ENCODE measurements at places on chromosomes 7 and 10. TPM values are rescaled to one million over a fixed set of nuclear protein-coding genes. Genes with fewer than 3 reads are reported as not detected.
A peak's percentile ranks its signal among the peaks of the same experiment; 100 is the strongest.

GRCh38 chr10:120802935-120803334 lies 48.2 kb upstream of the WDR11 start:
- no peak for DNase-seq

- no peak for DNase-seq
Observed at GRCh38 chr7:76217942-76218566, 16.4 kb downstream of the SRRM3 start.

Gene JCAD
- total RNA-seq = 0.05 TPM

DNA sequence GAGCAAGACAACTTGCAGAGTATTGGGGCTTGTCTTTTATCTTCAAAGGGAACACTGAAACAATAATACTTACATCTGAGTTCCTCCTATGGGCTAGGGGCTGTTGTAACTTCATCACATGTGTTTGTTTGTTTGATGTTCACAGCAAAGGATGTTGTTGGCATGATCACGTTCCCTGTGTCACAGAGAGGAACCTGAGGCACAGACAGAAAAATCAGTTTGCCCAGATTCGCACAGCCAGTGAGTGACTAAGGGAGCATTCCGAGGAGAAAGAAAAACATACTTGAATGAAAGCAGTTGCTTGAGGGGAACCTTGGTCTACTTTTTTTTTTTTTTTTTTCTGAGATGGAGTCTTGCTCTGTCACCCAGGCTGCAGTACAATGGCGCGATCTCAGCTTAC lies 87.2 kb upstream of the PFKP start:
- no peak for DNase-seq

Gene MINDY4
- 1.7 TPM for total RNA-seq

Gene DGKB
- total RNA-seq = not detected

- no peak for DNase-seq
Observed at GRCh38 chr7:155166673-155167370, 96.7 kb downstream of the HTR5A start.

Gene PDAP1
- 255 TPM for total RNA-seq

Gene BICC1
- total RNA-seq = not detected

Gene OR2A25
- not detected for total RNA-seq

Gene FOXI2
- total RNA-seq = not detected

Gene DNAJB6
- 107 TPM for total RNA-seq

DNA sequence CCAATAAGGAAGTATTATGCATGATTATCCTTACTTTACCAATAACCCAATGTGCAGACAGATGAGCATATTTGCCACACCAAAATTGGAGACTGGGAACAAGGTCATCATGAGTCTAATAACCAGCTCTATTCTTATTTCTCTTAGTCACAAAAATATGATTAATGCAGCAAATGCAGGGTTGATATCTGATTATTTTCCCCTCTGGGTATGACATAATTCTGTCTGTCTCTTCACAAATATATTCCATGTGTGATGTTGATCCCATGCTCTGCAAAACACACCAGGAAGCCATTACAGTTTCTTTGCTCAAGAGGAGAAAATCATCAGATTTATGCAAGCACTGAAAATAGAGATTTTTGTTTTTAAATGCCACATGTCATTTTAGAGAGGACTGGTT lies 196.5 kb upstream of the DGKB start:
- no peak for DNase-seq

GRCh38 chr7:43752411-43752810 lies 6.1 kb upstream of the BLVRA start:
- DNase-seq = no peak

DNA sequence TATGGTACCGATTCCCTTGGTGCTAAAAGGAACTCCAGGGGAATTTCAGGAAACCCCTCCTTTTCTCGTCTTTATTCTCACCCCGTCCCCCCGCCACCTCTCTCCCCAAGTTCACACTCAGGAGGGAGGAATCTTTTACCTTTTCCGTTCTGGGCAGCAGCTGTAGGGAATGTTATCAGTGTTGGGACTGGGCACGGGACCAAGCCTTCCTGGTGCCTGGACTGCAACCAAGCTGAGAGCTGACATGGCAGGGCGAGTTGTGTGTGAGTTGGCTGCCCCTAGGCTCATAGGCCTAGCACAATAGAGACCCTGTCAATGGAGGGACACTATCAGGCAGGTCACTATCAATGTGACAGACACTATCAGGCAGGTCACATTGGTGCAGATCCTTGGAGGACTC lies 121.4 kb downstream of the TCF7L2 start:
- DNase-seq = no peak

GRCh38 chr10:51186361-51186760 lies 112.1 kb downstream of the PRKG1 start:
- no peak for DNase-seq

DNA sequence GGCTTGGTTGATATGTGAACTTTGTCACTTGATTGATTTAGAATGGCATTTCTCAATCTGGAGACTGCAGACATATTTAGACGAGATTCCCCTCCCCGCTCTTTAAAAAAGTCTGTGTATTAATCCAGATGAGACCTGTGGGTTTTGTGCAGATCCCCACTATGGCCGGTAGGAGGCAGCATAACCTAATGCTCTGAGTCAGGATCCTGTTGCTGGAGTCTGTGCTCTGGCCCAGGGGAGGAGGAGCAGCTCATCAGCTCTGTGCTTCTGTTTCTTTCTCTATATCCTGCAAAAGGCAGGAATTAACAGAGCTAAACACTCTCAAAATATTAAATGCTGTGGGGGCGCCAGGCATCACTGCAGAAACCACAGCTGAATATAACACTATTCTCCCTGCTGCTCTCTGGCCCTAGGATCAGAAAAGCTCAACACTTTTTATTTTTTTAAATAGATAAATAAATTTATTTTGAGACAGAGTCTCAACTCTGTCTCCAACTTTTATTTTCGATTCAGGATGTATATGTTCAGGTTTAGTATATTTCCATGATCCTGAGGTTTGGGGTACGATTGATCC lies 23.9 kb upstream of the SEPHS1 start:
- DNase-seq = peak; percentile 52

- no peak for DNase-seq
Observed at GRCh38 chr7:22861576-22861975, 38.9 kb upstream of the TOMM7 start.

- DNase-seq = no peak
Observed at GRCh38 chr10:111079781-111080180, 3.0 kb downstream of the ADRA2A start.

DNA sequence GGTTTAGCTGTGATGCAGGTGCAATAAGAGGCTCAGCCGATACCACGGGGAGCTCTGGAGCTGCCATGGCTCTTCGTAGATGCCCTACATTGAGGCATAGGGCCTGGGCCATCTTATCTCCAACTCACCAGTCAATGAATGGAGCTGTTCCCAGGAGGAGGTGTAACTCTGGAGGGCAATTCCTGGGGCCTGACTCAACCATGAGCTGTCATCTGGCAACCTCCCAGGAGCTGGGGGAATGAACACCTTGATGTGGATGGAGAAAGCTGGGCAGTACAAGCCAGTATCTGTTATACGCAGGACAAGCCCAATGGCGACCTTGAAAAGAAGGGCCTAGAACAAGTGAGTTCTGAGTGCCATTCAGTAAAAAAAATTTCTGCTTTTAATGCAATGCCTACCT lies 224.0 kb upstream of the PLXDC2 start:
- DNase-seq = no peak

All from activated T-cell treated with anti-CD3 and anti-CD28 coated beads, Interleukin-2, amount 50 U/mL, for 4 hours (primary cell).